ENCODE measurements at places on chromosomes 7 and 10. TPM values are rescaled to one million over a fixed set of nuclear protein-coding genes. Genes with fewer than 3 reads are reported as not detected.
A peak's percentile ranks its signal among the peaks of the same experiment; 100 is the strongest.

- H3K36me3 ChIP-seq, result no peaks in the 10 kb centered on the region
- no peak for DNase-seq
- H3K4me3 ChIP-seq, result no peak overlapping the region
- H3K27ac ChIP-seq, result no peak overlapping the region
Measured at GRCh38 chr10:90437452-90437851, 420.4 kb downstream of the HTR7 start.

DNA sequence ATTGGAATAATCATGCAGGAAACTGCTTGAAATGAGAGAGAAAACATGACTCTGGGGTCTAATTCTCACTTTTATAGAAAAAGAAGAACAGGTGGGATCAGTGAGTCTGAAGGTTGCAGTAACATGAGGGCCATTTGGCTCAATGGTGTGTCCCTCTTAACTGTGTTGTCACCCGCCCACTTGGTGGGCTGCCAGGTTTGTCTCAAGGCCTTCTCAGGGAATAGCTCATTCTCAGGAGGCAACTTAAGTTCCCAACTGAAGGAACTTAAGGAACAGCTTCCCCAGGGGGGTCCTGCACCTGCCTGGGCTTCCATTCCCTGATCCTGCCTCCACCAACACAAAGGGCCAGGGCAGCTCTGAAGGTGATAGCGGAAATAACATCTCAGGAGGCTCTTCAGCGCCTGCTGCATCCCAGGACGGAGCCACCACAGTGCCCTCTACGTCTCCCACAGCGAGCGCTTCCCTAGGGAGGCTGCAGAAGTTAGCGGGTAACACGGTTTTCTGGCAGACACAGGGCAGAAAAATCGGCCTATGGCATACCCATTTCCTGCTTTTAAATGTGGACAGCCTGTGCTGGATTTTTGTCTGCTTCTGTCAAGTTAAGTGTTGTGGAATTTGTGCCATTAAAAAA is 88.8 kb downstream of the ZRANB1 start:
- DNase-seq, result no peak
- no peak overlapping the region for H3K4me3 ChIP-seq
- H3K4me1 ChIP-seq, result no peaks in the 10 kb centered on the region
- H3K27ac ChIP-seq, result no peak overlapping the region
- H3K36me3 ChIP-seq, result no peaks in the 10 kb centered on the region

DNA sequence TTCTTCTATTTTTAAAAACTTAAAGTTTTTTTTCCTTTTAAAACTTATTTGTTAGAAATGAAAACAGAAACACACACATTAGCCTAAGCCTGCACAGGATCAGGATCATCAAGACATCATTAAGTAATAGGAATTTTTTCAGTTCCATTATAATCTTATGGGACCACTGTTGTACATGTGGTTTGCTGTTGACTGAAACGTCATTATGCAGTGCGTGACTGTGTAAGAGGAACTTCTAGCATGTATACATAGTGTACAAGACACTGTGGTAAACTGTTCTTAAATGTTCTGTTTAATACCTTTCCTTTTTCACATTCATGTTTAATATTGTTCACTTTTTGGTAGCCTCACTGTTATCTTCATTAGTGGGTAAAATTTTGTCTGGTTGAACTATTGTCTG is 12.1 kb downstream of the ENTPD7 start:
- no peak overlapping the region for H3K4me3 ChIP-seq
- peaks cover 3% of the 10 kb centered on the region for H3K36me3 ChIP-seq
- no peak for DNase-seq
- H3K27me3 ChIP-seq, result no peaks in the 10 kb centered on the region
- peaks cover 2% of the 10 kb centered on the region for H3K4me1 ChIP-seq

GRCh38 chr7:786472-787255 is 45.6 kb upstream of the SUN1 start:
- DNase-seq, result peak; percentile 69
- H3K36me3 ChIP-seq, result peaks cover 36% of the 10 kb centered on the region
- peaks cover 5% of the 10 kb centered on the region for H3K4me1 ChIP-seq
- H3K27ac ChIP-seq, result no peak overlapping the region
- no peaks in the 10 kb centered on the region for H3K27me3 ChIP-seq

The HPS6 gene
- total RNA-seq, result 23.2 TPM

DNA sequence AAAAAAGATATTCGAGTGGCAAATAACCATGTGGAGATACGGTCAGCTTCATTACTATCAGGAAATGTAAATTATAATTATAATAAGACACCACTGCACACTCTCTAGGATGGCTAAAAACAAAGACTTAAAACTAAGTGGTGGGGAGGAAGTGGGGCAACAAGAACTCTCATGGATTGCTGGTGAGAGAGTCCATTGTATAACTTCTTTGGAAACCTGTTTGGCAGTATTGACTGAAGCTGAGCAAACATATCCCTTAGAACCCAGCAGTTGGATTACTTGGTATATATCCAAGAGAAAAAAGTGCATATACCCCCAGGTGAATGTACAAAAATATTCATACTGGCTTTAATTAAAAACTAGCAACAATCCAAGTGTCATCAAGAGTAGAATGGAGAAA is 133.7 kb upstream of the CTBP2 start:
- no peaks in the 10 kb centered on the region for H3K27me3 ChIP-seq
- no peaks in the 10 kb centered on the region for H3K4me1 ChIP-seq
- no peak overlapping the region for H3K4me3 ChIP-seq
- DNase-seq, result no peak
- no peak overlapping the region for H3K27ac ChIP-seq

DNA sequence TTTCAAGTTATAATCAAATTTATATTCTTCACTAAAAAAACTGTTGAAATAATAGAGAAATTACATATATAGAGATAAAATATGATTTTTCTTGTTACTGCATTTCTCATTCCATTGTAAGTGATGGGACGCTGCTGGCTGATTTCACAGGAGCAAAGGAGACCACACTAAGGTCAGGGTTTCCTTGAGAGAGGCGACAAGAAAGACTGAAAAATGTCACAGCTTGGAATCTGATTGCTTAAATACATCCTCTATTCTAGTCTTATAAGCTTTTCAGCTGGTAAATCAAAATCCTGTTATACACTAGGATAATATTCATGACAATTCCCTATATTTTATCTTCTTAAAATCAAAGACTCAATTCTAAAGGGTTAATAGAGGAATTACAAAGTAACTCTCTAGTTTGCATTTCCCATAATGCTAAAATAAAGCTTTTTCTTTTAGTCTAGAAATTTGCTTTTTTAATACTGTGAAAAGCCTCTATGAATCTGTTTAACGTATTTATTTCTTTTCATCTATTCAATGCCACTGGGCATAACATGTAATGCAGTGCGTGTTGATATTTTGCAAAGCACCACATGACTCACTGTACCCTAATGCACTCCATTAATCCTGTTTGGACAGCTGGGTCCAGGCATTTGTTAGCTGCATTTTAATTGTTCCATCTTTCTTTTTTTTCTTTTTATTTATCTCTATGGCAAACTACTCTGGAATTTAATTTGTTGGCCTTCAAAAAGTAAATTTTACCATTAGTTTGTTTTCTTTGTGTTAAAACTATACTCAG is 81.7 kb downstream of the RNF32 start:
- no peak overlapping the region for H3K4me3 ChIP-seq
- no peaks in the 10 kb centered on the region for H3K27me3 ChIP-seq
- DNase-seq, result no peak
- H3K27ac ChIP-seq, result no peak overlapping the region
- no peaks in the 10 kb centered on the region for H3K4me1 ChIP-seq
- peaks cover 10% of the 10 kb centered on the region for H3K36me3 ChIP-seq

GRCh38 chr10:4693967-4694366 is 132.0 kb upstream of the AKR1E2 start:
- no peaks in the 10 kb centered on the region for H3K36me3 ChIP-seq
- no peak overlapping the region for H3K4me3 ChIP-seq
- no peak for DNase-seq

DNA sequence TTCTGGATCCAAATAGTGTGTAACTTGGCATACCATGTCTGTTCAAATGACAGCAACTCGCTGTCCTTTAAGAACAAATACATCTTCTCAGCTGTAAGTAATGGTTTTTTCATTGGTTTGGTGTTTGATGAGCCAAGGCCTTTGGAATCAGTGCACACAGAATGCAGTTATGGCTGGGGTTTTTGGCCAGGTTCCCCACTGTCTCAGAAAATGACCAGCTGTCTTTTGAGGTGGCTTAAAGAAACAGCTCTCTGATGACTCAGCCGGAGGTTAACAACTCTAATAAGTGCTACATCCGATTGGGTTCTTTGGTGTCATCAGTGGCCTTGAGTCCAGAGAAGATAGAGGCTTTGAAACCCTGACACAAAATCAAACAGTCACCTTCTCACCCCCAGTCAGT is 688.4 kb downstream of the REEP3 start:
- H3K4me1 ChIP-seq, result no peaks in the 10 kb centered on the region
- no peak overlapping the region for H3K27ac ChIP-seq
- H3K36me3 ChIP-seq, result no peaks in the 10 kb centered on the region
- no peak for DNase-seq

DNA sequence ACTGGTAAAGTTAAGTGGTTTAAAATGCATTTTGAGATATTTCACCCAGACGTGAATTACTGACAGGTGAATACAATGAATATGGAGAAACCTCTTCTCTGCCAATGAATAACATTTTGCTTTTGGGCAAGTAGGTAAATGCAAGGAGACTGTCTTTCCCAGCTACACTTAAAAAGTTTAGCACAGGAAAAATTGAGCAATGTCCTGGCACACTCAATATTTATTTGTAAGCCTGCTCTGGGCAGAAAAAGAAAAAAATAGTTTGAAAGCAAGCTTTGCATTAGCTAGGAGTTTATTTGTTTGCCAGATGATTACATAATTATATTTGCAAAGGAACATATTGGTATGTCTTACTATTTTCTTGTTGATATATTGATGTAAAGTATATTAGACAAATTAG is 624.2 kb downstream of the ACTR3B start:
- H3K4me1 ChIP-seq, result no peaks in the 10 kb centered on the region
- no peaks in the 10 kb centered on the region for H3K36me3 ChIP-seq
- no peaks in the 10 kb centered on the region for H3K27me3 ChIP-seq
- H3K4me3 ChIP-seq, result no peak overlapping the region
- no peak overlapping the region for H3K27ac ChIP-seq

The DGKB gene
- total RNA-seq, result not detected

GRCh38 chr10:63173468-63174232 is 40.5 kb downstream of the NRBF2 start:
- H3K27ac ChIP-seq, result peak overlapping the region; percentile 88
- H3K4me3 ChIP-seq, result peak overlapping the region; percentile 43
- peaks cover 82% of the 10 kb centered on the region for H3K36me3 ChIP-seq

DNA sequence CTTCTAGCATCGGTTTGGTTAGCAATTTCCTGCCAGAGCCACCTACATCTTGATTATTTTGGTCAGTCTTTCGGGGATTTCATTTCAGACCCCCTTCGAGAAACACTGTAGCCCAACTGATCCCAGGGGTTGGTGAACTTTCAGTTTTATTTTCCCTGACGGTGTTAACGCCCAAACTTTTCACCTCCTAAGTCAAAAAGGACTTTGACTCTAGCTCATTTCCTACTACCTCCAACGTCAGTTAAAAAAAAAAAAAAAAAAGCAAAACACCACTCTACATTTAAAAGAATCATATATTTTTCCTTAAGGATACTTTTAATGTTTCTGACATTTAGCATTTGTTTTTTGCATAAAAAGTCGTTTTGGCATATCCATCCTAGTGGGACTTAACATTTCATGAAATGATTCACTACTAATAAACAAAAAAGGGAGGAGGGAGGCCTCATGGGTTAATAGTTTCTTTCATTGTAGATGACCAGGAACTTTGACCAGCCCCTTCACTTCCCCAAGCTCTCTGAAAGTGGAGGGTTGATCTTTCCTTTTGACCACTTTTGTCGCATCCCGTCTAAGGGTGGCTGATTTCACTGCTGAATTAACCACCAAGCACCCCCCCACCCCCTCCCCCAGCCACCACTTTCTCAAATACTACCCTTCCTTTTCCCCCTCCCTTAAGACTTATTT is 764 bp upstream of the TCF7L2 start:
- no peak overlapping the region for H3K27ac ChIP-seq
- peaks cover 3% of the 10 kb centered on the region for H3K36me3 ChIP-seq
- H3K27me3 ChIP-seq, result peaks cover 59% of the 10 kb centered on the region
- no peak for DNase-seq
- H3K4me3 ChIP-seq, result no peak overlapping the region

Measured in activated CD8-positive, alpha-beta T cell treated with anti-CD3 and anti-CD28 coated beads, Interleukin-2, amount 10 ng/mL, durations not matched to agents 7 days and 5 days (primary cell).